Nephron progenitor cell (in vitro differentiated cells): ENCODE measurements at places on chromosomes 6 and 20.

GRCh38 chr6:117829594-117830319 lies 77.3 kb upstream of the SLC35F1 start:
- DNase-seq, result peak; percentile 67

- DNase-seq, result no peak
Observed at GRCh38 chr20:62962221-62962879, 9.8 kb downstream of the SLC17A9 start.

DNA sequence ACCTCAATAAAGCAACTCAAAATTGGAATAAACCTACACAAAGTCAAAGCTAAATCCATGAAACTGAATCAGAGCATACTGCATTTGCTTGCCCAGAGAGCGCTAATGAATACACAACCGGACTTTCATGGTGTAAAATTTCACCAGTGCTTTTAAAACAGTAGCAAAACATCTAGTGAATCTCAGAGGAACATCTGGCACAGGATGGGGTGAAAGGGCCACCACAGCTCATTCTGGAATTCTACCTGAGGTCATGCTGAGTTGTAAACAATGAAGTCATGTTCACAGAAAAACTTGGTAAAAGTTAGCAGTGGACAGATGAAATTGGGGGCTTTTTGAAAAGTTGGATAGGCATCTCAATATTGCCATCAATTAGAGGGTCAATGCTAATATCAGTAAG lies 125.6 kb upstream of the STXBP5 start:
- no peak for DNase-seq

DNA sequence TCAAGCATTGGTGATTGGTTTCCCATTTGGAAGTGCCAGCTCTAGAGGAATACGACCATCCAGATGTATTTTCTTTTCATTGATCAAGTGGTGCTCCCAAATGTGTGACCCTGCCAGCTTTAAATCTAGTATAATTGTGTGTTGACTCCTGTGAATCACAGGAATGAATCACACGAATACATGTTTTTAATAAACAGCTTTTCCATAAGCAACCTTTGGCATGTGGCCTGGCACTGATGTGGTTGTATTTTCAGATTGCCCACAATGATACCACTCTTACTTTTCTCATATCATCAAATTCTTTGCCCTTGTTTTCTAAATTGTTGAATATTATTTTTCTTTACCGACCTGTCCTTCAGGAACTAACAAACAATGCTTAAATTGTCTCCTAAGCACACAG lies 367 bp downstream of the GSTA3 start:
- DNase-seq, result no peak

DNA sequence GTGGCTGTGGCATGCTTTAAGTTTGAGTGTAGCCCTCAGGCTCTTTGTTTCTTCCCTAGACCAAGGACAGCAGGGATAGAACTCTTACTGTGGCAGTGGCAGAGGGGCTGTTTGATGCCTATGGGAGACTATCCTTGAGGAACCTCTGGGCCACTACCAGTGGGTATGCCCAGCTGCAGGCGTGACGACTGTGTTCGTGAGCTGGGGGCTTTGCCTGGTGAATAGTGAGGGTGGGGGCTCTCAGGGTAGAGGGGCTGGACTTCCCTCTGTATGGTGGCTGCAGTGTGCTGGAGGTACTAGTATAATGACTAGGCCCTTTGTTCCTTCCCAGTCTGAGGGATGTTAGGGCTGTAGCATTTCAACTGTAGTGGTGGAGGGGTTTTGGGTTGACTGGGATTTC lies 1242.0 kb downstream of the KHDRBS2 start:
- DNase-seq, result no peak

GRCh38 chr6:152922706-152923105 lies 60.1 kb downstream of the FBXO5 start:
- no peak for DNase-seq
